T-helper 17 cell (primary cell): ENCODE measurements at places on chromosomes 3 and 15.
A peak's percentile ranks its signal among the peaks of the same experiment; 100 is the strongest.

- no peak for DNase-seq
Observed at GRCh38 chr3:143302638-143303171, 183.1 kb downstream of the CHST2 start.

DNA sequence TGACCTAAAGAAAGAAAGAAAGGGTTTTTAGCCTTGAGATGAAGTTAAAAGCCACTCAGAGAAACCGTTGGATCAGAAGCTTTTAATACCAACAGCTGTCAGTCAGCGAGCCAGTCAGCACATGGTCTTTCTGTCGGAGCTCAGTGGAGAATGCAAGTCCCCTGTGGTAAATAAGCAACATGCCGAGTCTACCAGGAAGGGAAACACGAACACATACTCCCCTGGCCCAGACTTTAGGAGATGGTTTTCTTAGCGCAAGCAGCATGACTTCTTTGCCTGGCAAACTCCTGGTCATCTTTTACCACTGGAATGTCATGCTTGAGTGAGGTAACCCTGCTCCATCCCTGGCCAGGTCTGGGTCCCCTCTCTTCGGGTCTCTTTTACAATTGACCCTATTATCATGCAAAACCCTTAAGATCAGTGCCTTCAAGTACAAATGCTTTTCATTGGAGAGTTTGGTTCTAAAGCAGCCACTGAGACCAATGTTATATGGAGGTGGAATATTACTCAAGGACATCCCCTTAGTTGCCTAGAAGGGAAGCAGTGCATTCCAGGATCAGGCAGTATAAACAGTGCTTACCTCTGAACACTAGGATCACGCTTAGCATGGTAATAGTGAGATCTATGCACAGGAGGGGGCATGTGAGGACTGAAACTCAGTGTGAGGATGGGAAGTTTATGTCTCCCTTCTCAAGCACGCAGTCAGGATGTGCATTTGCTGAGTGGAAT, 28.2 kb downstream of the SLCO3A1 start:
- no peak for DNase-seq

DNA sequence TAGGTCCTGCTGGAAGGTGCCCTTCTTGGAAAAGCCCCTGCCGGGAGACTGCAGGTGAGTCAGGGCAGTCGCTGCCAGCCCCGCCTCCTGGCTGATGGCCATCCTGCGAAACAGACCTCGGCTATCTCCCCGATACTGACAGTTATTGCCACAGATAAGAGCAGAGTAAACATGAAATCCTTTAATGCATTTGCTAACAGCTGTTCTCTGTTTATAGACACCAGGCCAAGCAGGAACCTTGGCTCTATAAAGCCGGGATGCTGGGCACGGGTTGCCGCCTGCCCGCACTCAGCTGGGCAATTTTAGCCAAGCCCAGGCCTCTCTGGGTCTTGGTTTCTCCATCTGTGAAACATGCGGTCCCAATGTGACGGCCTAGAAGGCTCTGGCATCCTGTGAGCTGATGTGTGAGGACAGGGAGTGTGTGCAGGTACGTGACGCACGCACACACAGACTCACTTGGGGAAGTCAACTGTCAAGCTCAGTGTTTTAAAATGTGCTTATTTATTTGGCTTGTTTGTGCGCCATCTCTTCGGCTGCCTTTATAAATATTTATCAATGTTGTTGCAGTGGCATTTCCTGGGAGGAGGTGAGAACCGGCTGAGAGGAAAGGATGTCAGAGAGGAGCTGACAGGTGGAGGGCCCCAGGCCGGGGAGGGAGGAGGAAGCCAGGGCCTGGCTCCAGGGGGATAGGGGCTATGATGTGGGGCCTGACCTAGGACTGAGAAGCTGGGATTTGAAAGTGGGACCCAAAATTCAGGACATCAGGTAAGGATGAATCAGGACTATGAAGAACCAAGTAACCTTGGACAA, 50.8 kb upstream of the PRR23E start:
- DNase-seq = no peak

DNA sequence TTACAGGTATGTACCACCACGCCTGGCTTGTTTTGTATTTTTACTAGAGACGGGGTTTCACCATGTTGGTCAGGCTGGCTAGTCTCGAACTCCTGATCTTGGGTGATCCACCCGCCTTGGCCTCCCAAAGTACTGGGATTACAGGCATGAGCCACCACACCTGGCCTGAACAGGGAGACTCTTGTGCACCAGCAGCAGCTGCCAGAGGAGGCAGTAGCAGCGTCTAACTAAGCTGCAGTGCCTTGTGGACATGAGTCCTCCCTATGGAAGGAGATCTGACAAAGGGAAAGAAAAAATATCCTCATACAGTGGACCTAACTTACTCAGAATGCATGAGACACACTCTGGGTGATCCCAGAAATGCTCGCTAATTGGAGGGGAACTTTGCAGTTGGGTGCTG, 36.8 kb upstream of the NEO1 start:
- DNase-seq = no peak

GRCh38 chr3:153070511-153070868, 91.5 kb upstream of the RAP2B start:
- DNase-seq = no peak

GRCh38 chr3:106691476-106691875, 685.8 kb upstream of the CCDC54 start:
- DNase-seq = no peak

- no peak for DNase-seq
Observed at GRCh38 chr15:61075741-61076140, 153.4 kb downstream of the RORA start.

DNA sequence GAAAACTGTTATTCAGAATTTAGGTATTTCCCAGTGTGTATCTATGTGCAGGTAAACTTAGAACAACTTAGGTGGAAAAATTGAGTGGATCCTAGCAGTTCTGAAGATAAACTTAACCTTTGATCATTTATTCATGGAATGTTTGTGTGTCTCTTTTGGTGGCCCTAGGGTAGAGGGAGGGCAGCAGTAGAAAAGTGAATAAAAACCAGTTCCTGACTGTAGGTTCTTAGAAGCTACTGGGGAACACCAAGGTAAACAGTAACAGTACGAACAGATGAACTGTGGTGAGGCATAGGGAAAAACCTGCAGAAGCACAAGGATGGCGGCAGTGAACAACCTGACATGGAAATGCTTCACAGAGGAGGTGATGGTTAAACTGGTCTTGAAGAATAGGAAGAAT, 2.5 kb downstream of the SNRK start:
- DNase-seq = no peak

DNA sequence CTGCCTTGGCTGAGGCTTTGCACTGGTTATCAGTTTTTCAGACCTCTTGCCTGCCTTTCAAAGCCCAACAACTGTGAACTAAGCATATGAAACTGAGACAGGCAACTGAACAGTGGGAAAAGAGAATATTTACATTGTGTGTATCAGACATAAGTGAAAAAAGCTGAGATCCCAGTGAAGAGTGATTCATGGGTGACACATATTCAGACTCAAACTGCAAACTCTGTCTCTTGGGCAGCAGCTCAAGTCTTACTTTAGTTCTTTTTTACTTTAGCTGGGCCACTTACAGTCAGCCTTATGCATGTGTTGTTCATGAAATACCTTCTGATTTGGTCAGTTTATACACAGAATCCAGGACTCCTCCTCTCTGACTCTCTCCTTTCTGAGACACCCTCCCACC, 19.2 kb downstream of the SUCLG2 start:
- DNase-seq = no peak

GRCh38 chr3:159821110-159821509, 167.5 kb upstream of the IL12A start:
- DNase-seq = no peak

DNA sequence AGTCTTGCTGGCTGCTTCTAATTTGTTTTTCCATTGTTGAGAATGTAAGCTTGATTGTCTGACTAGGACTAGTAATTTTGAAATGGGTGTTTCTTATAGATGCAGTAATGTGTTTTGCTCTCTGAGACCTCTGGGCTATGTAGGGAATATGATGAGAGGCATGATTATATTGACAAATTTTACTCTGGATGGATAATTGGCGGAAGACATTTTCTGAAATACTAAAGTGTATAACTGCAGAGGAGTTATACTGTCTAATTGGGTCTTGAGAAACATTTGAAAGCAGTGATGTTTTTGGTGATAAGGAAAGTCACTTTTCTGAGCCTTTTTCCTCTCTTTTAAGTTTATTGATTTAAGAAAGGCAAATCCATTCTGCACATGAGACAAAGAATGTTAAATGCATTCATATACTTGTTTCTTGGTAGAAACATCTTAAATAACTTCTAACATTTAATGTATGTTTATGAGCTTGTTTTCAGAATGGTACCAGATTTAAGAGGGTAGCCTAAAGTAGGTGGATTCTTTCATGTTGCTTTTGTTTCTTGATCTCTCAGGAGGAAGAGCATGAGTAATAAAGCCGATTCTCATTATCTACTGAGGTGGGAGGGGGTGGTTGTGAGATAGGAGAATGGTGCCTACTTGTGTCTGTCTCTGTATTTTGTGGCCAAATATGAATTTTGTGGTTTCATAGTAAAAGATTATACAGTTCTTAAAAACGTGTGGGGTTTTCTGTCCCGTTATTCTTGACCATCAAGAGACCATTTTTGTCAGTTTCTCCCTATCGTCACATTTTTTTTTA, 2.0 kb downstream of the ATP2C1 start:
- DNase-seq = no peak

GRCh38 chr3:30622790-30623189, 16.4 kb downstream of the TGFBR2 start:
- no peak for DNase-seq

- no peak for DNase-seq
Observed at GRCh38 chr3:72397586-72397985, 450.7 kb downstream of the SHQ1 start.

DNA sequence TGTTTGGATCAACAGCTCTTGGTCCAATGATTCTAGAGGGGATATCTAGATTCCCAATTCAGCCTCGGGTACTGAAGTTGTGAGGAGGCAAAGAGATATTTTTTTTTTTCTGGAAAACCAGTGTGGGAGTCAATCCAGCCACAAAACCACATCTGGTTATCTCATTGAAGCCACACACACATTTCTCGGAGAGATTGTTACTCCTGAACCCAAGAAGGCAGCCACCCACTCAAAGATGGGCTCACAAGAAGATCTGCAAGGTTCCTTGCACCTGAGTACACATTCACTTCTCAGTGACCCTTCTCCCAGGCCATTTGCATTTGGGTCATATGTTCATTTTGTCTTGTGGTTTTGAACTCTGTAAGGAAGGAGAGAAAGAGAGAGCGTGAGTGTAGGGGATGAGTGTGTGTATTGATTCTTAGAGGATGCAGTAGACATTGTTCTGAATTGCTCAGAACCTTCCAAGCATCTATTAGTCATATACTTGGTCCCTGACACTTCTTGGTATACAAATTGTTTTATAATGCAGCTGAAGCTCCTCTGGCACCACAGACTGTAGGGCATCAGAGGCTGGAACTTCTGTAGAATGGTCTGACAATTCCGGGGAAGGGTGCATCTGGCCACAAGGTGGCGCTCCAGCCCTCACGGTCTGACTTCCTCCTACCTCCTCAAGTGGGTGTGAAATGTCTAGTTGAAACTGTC, 39.3 kb upstream of the TRA2B start:
- DNase-seq = peak; percentile 54

DNA sequence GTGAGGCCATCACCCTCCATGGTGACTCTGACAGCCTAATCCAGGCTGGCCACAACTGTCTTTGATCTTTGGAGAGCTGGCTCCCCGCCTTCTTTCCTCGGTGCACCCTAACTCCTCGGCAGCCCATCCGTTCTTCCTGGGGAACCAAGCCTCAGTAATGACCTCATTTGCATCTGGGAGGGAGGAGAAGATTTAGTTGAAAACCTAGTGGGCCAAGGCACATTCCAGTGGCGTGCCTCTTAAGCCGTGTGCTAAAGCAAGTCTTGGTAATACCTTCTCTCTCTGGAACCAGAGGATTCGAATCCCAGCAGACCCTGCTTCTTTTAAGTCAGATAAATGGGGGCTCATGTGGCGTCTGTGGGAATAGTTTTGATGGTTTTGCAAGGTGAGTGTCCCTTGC, 233.1 kb downstream of the EBLN2 start:
- no peak for DNase-seq

DNA sequence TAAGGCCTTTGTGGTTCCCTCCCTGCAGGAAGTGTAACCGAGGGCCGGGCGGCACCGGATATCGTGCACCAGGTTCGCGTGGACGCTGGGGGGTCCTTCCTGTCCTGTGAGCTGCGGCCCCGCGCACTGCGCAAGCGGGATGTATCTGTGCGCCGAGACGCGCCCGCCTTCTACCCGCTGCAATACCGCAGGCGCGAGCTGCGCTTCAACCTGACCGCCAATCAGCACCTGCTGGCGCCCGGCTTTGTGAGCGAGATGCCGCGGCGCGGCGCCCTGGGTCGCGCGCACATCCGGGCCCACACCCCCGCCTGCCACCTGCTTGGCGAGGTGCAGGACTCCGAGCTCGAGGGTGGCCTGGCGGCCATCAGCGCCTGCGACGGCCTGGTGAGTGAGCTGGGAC, 35.9 kb downstream of the SAXO2 start:
- DNase-seq = no peak

GRCh38 chr3:66299891-66300290, 79.1 kb downstream of the SLC25A26 start:
- DNase-seq = no peak

GRCh38 chr15:93608643-93609148, 519.7 kb upstream of the RGMA start:
- DNase-seq = no peak

GRCh38 chr3:189941125-189941524, 179.6 kb downstream of the P3H2 start:
- no peak for DNase-seq

DNA sequence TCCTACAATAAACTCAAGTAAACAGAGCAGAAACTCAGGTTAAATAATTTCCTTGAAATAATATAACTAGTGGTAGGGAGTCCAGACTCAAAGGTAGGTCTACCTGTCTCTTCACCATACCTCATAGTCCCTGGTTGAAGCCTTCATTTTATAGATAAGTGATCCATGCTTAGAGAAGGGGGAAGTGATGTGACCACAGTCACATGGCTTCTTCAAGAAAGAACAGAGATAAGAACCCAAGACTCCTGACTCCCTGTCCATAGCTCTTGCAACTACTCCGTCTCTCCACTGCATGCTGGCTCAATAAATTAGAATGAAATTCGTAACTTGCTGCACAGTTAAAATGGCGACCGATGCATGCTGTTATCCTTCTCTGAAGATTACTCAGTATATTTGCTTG, 11.0 kb upstream of the C15orf61 start:
- DNase-seq = no peak

DNA sequence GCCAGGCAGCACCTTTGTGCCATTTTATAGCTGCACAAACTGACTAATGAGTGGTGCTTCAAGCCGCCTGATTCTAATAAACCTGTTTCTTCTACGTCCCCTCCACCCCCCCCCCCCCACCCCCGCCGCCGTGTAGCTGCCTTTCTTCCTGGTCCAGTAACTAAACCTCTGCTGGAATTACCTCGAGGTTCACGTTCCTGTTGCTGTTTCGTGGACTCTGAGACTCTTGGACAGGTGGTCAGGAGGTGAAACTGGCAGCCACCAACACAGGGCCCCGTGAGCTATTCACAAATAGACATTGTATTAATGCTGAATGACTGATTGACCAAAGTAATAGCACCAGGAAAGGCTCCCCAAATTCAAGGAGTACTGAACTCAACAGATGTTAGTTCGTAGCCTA, 73.9 kb downstream of the TRIM69 start:
- DNase-seq = no peak

- no peak for DNase-seq
Observed at GRCh38 chr15:74610302-74610951, 5.2 kb upstream of the CLK3 start.

- DNase-seq = no peak
Observed at GRCh38 chr3:133940536-133940935, 44.9 kb upstream of the RAB6B start.

- DNase-seq = no peak
Observed at GRCh38 chr15:57634290-57634689, 42.6 kb downstream of the MYZAP start.

GRCh38 chr3:170589113-170589512, 3.2 kb upstream of the SLC7A14 start:
- DNase-seq = no peak
